ENCODE measurements at places on chromosomes 7 and 10.

DNA sequence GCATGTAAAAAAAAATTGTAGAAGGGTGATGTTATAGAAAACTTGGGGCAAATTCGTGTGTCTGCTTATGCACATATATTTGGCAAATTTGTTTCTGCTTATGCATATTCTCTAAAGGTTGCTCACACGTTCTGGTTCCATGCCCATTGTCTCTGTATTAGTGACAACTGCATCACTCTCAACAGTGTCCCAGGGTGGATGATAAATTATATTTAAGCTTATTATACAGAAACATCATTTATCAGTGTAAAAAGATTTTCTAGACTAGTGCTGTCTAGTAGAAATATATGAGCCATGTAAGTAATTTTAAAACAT lies 4.1 kb downstream of the STK31 start:
- DNase-seq = no peak

DNA sequence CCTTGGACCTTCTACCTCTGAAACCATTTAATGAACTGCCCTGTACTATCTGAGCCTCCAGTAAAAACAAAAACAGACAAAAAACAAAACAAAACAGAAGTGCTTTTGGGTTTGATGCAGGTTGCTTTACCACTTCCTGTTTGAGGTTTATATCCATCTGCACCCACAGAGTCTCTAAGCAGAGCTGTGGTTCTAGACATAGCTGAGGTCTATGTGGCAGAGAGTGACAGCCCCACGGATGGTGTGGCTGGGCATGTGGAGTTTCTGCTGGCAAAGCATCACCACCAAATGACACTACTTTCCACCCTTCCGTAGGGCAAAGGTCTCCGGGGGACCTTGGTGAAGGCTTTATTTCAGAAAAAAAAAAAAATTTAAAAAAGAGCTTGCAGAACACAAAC lies 754.2 kb downstream of the GRID1 start:
- no peak for DNase-seq

DNA sequence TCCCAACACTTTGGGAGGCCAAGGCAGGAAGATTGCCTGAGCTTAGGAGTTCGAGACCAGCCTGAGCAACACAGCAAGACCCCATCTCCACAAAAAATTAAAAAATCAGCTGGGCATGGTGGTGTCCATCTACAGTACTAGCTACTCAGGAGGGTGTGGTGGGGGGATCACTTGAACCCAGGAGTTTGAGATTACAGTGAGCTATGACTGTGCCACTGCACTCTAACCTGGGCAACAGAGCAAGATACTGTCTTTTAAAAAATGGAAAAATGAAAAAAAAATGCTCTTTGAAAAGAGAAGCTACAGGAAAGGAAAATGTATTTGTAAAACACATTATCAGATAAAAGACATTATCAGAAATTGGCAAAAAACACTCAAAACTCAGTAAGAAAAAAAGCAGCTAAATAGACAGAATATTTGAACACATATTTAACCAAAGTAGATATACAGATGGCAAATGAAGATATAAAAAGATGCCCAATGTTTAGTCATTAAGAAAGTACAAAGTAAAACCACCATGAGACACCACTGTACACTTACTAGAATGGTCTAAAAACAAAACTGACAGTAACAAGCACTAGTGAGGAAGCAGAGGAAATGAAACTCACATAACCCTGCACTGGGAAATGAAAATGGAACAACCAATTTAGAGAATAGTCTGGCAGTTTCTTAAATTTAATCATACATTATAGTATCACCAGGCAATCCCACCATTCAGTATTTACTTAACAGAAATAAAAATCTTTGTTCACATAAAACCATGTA lies 40.5 kb downstream of the NRBF2 start:
- DNase-seq = no peak

DNA sequence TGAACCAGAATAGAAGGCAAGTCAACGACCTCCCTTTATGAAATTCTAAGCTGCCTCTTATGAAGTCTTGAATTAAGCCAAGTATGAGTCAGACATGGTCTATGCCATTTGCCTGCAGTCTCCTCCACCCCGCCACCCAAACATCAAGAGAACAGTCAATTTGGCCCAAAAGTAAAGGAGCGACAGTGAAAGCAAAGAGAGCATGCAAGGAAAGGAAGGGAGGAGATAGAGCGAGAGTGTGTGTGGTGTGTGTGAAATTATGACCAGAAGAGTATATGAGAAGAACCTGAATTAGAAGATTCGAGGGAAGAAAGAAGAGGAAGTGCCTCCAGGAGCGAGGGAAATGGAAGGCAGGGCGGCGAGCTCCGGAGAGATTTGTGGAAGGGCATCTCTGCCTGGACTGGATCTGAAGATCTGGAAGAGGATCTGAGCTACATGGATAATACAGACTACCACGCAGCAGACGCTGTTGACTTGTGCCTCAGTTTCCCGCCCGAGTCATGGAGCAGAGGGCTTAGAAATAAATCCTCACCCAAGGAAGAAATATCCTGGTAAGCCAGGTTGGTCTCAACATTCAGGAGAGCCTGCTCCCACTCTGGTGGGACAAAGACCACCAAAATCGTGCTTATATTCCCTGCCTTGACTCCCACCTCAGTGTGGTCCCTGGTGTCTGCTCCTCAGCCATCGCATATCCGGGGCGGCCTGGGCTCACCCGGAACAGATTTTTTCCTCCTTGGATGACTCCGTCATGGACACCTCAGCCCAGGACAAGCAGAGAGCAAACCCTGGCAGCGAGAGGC lies 459 bp downstream of the ZDHHC6 start:
- no peak for DNase-seq

DNA sequence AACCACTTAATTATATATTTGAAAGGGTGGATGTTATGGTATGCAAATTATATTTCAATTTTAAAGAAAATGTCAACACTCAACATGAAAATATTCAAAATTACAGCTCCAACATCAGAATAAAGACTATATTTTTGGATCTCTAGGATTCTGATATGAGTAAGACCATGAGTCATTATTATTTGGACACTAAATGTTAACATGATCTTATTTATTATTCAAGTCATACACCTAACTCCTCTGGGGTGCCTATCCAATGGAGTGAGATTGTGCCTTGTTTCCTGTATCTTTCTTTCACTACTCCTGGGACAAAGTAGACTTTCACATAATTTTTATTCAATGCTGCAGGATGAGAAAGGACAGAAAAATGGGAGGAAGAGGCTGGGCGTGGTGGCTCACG lies 135.2 kb upstream of the PRSS1 start:
- DNase-seq = no peak

- no peak for DNase-seq
Measured at GRCh38 chr10:47277352-47278151, 22.4 kb upstream of the GDF10 start.

- no peak for DNase-seq
Measured at GRCh38 chr10:36117231-36117630, 475.1 kb upstream of the FZD8 start.

DNA sequence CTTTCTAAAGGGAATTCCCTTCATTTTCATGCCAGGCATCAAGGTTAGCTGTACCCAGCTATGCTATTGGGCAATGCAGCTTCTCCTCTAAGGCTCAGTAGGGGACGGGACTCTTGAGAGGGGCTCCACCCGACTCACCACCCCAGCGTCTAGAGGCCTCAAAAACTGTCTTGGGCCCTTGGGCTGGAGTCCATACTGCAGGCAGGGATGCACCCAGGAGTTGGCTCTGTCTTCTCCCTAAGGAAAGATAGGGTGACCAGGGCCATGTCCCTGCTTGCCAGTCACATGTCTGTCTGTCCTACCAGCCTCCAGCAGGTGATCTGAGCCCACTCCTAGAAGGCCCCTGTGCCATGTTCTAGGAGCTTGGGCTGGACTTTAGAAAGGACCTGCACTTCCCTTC lies 1.2 kb downstream of the OPN4 start:
- no peak for DNase-seq

GRCh38 chr10:88901206-88901983 lies 21.4 kb downstream of the STAMBPL1 start:
- DNase-seq = no peak

DNA sequence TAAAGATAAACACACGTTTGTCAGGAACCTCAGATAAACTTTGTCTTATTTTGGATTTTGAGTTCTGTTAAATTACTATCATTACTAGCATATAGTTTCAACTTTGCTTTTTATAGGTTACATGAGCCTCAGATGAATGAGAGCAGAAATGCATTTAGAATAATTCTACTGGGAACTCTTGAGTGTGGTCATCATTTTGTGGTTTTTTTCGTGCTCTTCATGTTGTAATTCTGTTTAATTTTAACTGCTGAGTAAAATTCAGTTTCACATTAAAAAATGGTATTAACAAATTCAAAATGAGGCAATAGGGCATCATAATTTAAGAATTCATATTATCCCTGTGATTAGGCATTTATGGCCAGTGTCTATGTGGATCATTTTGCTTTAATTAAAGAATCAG lies 72.9 kb downstream of the GNAI1 start:
- no peak for DNase-seq

GRCh38 chr7:70376561-70377031 lies 755.3 kb upstream of the GALNT17 start:
- DNase-seq = no peak

DNA sequence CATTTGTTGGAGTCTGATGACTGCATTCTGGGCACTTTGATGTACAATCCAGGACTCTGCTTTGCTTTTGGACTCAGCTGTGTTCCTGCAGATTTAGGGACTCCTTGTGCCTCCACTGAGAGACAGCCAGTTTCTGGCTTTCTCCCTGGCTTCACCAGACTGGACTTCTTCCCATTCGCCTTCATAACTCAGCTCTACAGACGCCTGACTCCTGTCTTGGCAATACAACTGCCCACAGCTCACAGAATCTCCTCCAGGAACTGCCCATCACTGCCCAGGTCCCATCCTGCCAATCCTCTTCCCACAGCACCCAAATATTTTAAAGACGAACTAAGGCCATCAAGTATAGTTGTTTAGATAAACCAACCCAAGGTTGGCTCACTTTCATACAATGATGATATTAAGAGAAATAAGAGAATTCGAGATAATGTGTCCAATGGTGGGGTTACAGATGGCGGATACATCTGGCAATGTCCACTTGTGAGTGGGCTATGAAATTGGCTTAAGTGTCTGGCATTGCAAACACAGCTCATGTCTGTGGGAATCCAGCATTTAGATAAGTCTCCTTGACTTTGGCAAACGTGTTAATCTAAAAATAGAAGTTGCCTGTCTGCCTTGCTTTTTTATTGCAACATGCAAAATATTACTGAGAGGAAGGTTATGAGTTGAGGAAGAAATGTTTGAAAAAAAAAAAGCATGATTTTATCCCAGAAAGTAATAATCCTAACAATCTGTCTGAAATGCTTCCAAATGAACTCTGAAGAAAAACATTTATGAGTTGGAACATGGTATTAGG lies 95.1 kb downstream of the ITGA8 start:
- DNase-seq = no peak

GRCh38 chr10:25390733-25391132 lies 215.9 kb downstream of the GPR158 start:
- no peak for DNase-seq

DNA sequence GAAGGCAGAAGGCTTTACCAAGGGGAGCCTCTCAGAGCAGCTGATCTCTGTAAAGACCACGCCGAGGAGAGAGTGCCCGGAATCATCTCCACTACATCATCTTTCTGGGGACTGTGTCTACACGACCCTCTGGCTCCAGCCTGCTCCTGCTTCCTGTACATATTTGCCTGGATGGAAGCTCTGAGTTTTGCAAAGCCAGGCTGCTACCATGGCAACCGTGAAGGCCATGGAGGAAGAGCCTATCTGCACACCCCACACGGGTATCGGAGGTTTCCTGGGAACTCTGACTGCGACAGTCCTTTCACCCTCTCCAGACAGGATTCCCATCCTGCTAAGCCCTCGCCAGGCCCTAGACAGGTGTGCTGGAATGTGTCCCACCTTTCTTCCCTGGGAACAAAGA lies 83.4 kb upstream of the TNRC18 start:
- no peak for DNase-seq

GRCh38 chr10:34549001-34549400 lies 266.1 kb downstream of the PARD3 start:
- DNase-seq = no peak

GRCh38 chr10:26509307-26509706 lies 71.2 kb downstream of the APBB1IP start:
- no peak for DNase-seq

- DNase-seq = no peak
Measured at GRCh38 chr10:36114913-36115312, 472.8 kb upstream of the FZD8 start.

- no peak for DNase-seq
Measured at GRCh38 chr7:116920359-116920758, 32.9 kb upstream of the ST7 start.

GRCh38 chr7:139543801-139544603 lies 20.5 kb downstream of the CLEC2L start:
- DNase-seq = no peak

DNA sequence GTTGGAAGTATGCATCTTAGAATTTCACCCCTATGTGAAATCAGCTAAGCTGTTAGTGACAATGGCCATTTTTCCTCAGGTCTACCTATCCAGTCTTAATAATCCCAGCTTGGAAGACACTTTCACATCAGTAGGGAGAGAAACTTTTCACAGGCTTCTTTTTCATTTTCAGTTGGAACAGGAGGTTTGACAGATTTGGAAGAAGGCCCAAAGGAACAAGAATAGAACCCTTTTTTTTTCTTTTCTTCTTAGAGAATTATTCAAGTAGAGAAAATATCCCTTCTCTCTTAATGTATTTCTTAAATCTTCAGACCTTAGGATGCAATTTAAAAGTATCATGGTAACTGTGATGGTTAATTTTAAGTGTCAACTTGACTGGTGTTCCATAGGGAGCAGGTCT lies 410.5 kb upstream of the C7orf33 start:
- no peak for DNase-seq

- DNase-seq = no peak
Measured at GRCh38 chr10:95248989-95249388, 41.8 kb downstream of the PDLIM1 start.

DNA sequence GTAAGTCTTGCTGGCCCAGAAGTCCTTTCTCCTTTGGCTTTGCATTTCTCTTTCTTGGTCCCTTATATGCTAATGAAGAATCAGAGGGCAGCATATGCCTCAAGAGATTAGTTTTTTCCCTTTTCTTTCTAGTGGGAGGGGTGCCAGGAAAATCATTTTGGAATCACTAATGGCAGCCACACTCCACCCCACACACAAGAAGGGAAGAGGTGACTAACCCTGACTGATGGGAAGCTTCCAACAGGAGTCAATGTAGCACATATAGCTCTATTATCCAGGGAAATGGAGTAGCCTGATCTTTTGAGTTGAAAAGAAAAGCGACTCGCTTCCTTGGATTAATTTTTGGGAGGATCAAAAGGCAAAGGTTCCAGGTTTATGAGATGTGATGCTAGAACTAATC lies 225.3 kb downstream of the KIF20B start:
- DNase-seq = no peak

DNA sequence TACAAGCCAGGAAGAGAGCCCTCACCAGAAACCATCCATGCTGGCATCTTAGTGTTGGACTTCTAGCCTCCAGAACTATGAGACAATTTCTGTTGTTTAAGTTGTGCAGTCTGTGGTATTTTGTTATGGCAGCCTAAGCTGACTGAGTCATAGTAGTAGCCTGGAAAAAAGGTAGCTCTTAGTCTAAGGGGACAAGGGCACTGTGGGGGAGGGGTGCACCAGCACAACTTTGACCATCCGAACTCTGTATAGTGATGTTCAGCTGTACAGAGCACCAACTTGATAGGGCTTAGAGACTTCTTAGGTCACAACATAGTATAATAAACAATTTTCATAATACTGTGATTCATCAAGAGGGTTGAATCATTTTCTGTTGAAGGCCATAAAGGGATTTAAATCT lies 14.3 kb downstream of the EIF4EBP2 start:
- no peak for DNase-seq
